ENCODE measurements at places on chromosomes 13 and 19. TPM values are rescaled to one million over a fixed set of nuclear protein-coding genes. Genes with fewer than 3 reads are reported as not detected.

Gene INSL3
- total RNA-seq = not detected

Gene C19orf67
- 2.1 TPM for total RNA-seq

Gene ACP7
- not detected for total RNA-seq

Gene IL27RA
- 15.2 TPM for total RNA-seq

Gene NPAS1
- total RNA-seq = 5.3 TPM

DNA sequence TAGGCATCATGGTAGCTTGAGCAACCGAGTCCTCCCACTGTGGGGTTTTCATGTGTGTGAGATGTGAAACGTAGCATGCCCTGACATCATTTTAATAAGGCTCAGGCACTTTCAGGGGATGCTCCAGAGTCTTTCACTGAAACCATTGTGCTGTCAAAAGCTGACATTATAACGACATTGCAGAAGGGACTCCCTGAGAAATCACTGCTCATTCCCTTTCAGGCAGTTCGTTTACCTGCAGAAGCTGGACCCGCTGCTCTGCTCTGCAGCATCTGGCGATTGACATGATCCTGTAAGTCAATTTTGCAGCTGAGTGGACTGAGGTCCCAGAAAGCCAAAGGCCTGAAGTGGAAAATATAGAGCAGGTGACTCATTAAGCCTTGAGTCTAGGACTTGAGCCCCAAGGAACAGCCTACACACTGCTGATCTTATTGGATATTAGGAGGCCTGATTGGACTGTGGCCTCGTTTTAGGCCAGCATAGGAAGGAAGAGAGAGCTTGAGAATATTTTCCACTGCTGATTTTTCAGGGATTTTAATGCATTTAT lies 54.0 kb upstream of the CNMD start:
- no peak for DNase-seq

DNA sequence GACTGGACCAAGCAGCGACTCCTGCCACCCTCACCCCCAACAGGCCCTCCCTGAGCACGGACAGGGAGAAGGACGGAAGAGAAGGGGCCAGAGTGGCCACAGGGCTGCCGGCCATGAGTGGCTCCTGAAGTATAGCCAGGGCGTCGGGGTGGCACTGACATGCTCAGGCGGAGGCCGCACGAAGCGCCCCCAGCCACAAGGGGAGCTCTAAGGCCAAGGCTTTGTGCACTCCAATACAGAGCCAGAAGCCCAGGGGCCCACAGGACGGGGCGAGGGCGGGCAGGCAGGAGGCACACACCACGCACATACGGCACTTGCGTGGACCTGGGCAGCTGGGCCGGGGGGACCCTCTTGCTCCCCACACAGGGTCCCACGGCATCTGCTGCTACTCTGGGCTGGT lies 52.0 kb downstream of the KLF2 start:
- DNase-seq = peak; percentile 27

DNA sequence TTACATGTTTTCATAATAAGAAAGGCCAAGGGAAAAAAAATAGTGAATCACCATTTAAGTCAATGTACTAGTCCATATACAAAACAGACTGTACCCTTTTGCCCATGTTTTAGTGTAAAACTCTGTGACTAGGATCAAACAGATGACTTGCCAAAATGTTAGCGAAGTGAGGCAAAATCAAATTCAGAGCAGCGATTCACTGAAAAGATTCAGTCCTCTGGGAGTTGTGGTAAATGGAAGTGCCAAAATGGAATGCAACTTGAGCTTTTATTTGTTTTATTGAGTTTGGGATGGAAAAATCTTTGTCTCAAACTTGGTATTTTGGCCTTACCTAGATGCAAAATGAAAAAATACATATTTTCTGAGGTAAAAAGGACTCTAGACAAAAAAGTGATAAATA lies 9.1 kb downstream of the CDADC1 start:
- DNase-seq = no peak

- peak; percentile 6 for DNase-seq
Observed at GRCh38 chr19:5851302-5851701, at the start of gene FUT3. Gene FUT3, minus strand, starts transcription at chr19:5851449.

- DNase-seq = no peak
Observed at GRCh38 chr19:39833160-39833463, 850 bp downstream of the DYRK1B start.

DNA sequence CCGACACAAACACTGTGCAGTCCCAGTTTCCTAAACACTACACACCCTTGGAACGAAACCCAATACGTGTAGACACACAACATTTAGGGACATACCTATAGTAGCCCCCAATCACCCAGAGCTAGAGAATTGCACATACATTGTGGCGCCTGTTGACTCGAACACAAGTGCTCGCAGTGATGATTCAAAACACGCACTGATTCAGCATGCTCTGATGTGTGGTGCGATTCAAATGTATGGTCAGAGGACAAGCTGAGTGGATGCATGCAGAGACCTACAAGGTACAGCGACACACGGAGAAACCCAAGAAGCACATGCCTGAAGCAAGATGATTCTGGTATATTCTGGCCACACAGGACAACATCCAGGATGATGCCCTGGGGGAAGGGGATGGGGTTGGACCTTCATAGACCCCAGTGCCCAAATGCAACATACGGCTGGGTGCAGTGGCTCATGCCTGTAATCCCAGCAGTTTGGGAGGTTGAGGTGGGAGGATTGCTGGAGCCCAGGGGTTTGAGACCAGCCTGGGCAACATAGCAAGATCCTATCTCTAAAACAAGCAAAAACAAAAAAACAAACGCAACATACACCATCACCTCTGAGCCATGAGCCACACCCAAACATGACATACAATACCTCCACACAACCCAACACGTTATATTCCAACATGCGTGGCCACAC lies 997 bp upstream of the KCNN4 start:
- DNase-seq = no peak

DNA sequence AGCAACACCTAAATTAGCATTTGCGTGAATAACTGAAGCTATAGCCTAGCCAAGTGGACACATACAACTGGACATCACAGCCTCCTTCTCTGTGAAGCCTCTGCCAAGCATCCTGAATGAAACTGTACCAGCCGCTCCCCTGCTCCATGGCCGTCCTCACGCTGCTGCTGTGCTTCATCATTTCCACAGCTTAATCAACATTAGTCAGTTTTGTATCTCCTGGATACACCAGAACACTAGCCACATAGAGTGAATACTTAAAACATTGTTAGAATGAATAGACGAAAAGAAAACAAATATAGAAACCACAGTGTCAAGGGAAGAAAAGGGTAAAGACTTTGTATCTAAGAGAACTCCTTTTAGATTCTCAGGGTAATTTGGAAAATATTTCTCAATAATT lies 1526.9 kb downstream of the EFNB2 start:
- DNase-seq = no peak

- DNase-seq = no peak
Observed at GRCh38 chr13:61162636-61163035, 253.0 kb downstream of the PCDH20 start.

- DNase-seq = no peak
Observed at GRCh38 chr19:18587962-18588610, 512 bp upstream of the REX1BD start.

GRCh38 chr13:90926459-90926858 lies 421.0 kb upstream of the MIR17HG start:
- DNase-seq = no peak

GRCh38 chr13:77519808-77520207 lies 15.7 kb upstream of the SCEL start:
- DNase-seq = no peak

- no peak for DNase-seq
Observed at GRCh38 chr13:101919541-101920181, 467.2 kb downstream of the ITGBL1 start.

DNA sequence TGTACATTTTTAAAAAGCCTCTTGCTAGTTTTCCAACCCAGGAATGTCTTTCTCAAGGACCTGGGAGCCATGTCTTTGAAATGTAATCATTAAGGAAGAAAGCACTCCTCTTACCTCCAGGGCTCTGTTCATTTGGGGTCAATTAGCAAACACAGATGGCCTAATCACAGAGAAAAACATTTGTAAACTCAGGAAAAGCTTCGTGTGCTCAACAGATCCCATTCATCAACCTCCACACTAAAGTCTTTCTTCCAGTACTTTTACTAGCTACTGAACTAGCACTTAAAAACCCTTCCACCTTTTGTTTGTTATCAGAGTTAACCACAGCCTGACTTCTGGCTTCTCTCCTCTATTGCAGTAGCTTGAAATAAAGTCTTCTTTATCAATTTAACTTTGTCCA lies 441.4 kb downstream of the PCDH20 start:
- no peak for DNase-seq

DNA sequence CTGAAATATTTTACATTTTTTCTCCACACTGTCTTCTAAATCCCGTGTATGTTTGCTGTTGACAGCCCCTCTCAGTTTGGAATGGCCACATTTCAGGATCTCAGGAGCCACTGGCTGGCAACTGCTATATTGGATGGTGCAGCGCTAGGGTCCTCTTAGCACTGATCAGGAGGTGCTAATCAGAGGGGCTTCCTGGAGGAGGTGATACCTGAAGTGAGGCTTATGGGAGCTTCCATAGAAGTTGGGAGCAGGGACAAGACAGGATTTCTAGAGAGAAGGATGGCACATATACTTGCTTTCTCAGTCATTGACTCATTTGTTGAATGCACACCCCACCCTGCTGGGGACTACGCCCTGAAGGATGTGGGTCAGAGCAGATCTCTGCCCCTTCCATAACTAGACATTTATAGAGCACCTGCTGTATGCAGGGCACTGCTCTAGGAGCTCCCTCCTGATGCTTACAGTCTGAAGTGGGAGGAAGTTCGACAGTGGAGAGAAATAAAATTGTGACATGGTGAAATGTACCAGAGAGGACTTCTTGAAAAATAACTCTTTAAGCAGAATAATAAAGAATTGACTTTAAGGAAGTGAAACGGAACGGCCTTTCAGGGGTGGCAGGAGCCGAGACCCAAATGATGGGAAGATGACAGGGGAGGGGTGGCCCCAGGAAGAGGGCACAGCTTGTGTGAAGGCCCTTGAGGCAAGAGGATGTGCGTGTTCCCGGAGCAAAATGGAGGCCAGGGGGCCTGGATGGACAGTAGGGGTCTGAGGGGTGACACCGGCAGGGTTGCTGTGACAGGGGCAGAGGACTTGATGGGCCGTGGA lies 13.1 kb downstream of the AP2A1 start:
- DNase-seq = no peak

DNA sequence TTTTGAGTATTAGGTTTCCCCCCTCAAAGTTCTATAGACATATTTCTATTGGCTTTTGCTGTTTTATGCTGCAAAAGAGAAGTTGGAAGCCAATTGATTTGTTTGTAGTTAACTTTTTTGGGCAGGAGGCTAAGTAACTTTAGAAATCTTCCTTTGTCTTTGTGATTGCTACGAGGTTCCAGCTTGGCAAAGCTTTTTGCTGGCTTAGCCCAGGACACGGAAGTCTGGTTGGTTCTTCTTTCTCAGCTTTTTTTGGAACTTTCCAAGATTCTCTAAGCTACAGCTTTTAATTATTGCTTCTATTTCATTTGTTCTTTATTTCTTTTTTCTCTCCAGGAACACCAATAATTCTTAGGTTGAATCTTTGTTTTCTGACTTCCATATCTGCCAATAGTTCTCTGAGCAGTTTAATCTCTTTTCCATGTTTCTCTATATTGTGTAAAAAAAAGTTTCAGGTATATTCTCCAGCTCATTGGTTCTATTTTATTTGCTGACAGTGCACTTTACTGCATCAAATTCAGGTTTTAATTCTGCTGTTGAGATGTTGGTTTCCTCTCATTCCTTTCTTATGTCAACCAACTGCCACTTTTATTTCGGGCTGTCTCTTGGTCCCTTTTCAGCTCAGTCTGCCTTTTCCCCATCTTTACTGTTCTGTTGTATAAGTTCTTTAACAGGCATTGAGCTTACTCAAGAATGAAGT lies 27.8 kb downstream of the MBNL2 start:
- DNase-seq = no peak

- DNase-seq = peak; percentile 65
Observed at GRCh38 chr19:18205200-18205892, 1.5 kb upstream of the RAB3A start.

DNA sequence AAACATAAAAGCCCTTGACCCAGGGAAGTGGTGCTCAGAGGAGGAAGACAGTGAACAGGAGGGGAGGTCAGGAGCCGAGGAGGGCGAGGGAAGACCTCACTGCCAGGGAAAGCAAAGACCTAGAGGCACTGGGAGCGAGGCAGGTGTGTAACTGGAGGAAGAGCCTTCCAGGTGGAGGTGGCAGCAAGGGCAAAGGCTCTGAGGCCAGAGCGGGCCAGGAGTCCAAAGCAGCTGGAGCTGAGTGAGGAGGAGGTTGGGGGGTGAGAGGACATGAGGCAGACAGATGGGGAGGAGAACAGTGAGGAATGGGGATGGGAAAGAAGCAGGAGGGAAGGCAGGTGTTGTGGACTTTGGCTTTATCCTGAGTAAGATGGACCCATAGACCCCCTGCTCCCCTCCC lies 3.7 kb downstream of the UPK1A start:
- DNase-seq = no peak

GRCh38 chr19:57171551-57172081 lies 4.3 kb upstream of the DUXA start:
- DNase-seq = peak; percentile 30

DNA sequence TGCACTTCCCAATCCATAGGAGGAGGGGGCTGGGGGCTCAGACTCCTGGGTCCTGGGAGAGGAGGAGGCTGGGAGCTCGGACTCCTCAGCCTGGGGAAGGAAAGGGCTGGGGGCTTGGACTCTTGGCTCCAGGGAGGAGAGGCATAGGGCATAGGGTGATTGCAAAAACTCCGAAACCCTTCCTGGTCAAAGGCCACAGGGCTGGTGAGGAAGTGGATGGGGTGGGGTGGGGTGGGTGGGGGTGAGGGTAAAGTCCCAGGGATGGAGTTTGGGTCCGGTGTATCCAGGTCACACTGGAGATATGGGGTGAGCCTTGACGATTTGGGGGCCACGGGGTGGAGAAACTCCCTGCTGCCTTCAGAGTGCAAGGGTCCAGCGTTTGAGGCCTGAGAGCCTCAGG lies 2.8 kb downstream of the MYH14 start:
- no peak for DNase-seq

- no peak for DNase-seq
Observed at GRCh38 chr13:44096901-44097300, 217.2 kb downstream of the LACC1 start.

DNA sequence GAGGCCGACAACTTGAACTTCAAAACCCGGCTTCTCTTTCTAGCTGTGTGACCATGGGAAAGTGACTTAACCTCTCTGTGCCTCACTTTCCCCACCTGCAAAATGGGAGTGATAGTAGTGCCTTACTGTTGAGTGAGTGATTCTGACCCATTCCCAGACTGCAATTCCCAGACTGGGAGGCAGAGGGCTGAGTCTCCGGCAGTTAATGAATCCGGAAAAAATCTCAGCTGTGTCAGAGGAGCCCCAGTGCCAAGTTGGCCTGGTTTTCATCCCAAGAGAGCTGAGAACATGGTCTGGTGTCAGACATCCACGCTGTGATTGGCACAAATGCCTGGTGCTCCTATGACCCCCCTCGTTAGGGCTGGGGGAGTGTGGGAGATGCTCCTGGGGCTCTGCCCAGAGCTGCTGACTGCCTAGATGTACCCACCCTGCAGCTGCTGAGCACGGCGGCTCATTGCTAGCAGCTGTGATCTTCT lies 50.0 kb downstream of the PIN1 start:
- DNase-seq = no peak

- DNase-seq = no peak
Observed at GRCh38 chr13:42078128-42078808, 29.8 kb downstream of the DGKH start.

Measured in K562 (cell line).